Activated T-cell treated with anti-CD3 and anti-CD28 coated beads, Interleukin-2, amount 50 U/mL, for 72 hours (primary cell): ENCODE measurements at places on chromosomes 4 and X. TPM values are rescaled to one million over a fixed set of nuclear protein-coding genes. Genes with fewer than 3 reads are reported as not detected.

DNA sequence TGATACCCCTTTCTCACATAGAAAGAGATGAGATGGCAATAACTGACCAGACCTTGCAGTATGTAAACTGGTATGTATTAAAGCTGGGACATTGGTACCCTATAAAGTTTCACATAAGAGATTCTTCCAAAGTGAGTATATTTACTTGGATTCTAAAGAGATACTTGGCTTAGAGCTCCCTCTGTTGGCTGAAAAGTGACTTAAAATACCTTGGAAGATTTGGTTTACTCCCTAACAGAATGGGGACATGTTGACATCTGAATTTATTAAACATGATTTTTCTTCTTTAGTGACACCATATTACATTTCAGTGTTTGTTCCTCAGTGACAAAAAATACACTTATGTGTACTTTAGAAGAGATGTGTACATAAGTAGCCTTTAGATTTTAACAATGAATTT, 47.9 kb upstream of the RGN start:
- no peak overlapping the region for H3K4me3 ChIP-seq
- DNase-seq: peak; percentile 2
- H3K4me1 ChIP-seq: no peaks in the 10 kb centered on the region
- H3K36me3 ChIP-seq: no peaks in the 10 kb centered on the region
- H3K27me3 ChIP-seq: peaks cover 23% of the 10 kb centered on the region
- no peak overlapping the region for H3K27ac ChIP-seq

GRCh38 chr4:132299841-132300240, 849.3 kb upstream of the PCDH10 start:
- H3K27me3 ChIP-seq: no peaks in the 10 kb centered on the region
- no peaks in the 10 kb centered on the region for H3K36me3 ChIP-seq
- DNase-seq: no peak
- H3K4me1 ChIP-seq: no peaks in the 10 kb centered on the region

GRCh38 chrX:71292669-71293365, 8.7 kb upstream of the ITGB1BP2 start:
- peaks cover 7% of the 10 kb centered on the region for H3K27me3 ChIP-seq
- H3K4me3 ChIP-seq: no peak overlapping the region
- DNase-seq: no peak

DNA sequence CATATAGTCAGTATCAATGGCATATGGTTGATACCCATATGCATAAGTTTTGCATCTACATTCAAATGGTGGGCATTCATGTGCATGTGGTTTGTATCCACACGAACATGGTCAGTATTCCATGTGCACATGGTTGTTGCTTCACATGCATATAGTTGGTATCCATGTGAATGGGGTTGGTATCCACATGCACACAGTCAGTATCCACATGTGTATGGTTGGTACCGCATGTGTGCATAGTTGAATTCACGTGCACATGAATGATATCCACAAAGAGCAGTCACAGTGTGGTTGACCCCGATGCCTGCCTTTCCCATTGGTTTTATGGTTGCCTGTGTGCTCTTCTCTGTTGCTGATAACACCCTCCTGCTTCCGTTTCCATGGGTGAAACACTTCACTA, 427.9 kb downstream of the STIM2 start:
- no peaks in the 10 kb centered on the region for H3K4me1 ChIP-seq
- no peak overlapping the region for H3K27ac ChIP-seq
- H3K4me3 ChIP-seq: no peak overlapping the region
- H3K36me3 ChIP-seq: no peaks in the 10 kb centered on the region
- DNase-seq: no peak
- H3K27me3 ChIP-seq: no peaks in the 10 kb centered on the region

- H3K4me3 ChIP-seq: no peak overlapping the region
- peaks cover 6% of the 10 kb centered on the region for H3K27me3 ChIP-seq
- no peak overlapping the region for H3K27ac ChIP-seq
- H3K4me1 ChIP-seq: no peaks in the 10 kb centered on the region
Observed at GRCh38 chrX:11080741-11081305, 30.3 kb upstream of the HCCS start.

- H3K36me3 ChIP-seq: no peaks in the 10 kb centered on the region
- H3K4me1 ChIP-seq: no peaks in the 10 kb centered on the region
- no peak for DNase-seq
- no peak overlapping the region for H3K4me3 ChIP-seq
Observed at GRCh38 chrX:108732630-108733321, 3.6 kb downstream of the IRS4 start.

DNA sequence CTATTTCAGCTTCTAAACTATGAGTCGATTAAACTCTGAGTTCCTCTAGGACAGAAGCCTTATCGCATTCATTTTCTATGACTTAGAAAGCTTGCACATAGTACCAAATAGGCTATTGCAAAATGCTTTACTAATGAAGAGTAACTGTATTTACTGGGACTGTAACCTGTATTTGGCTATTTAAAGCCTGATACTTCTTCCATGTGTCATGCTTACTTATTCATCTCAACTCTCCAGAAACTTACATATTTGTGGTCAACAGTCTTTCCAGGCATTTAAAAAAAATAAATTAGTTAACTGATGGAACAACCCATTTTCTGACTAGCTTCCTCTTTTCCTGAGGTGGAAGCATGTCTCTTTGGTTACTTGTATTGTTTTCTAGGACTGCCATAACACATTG, 467.9 kb downstream of the PCDH11X start:
- H3K27ac ChIP-seq: no peak overlapping the region
- no peaks in the 10 kb centered on the region for H3K27me3 ChIP-seq
- no peak for DNase-seq
- H3K36me3 ChIP-seq: no peaks in the 10 kb centered on the region
- H3K4me1 ChIP-seq: no peaks in the 10 kb centered on the region

DNA sequence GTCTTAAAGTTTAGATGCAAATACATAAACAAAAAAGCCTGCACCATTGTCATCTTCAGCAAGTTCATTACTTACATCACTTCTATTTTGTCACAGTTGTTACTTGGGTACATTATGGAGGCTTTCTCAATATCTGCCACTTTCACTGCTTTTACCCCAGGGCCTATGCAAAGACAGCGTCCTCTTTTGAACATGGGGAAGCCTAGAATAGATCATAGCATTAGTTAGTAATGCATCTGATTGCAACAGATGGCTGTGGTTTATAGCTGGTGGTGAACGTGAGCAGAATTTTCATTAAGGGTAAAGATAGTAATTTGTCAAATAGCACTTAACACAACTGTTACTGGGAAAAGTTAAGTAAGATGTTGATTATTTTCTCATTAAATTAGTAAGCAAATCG, 729 bp downstream of the CXCL11 start:
- H3K36me3 ChIP-seq: no peaks in the 10 kb centered on the region
- no peak overlapping the region for H3K27ac ChIP-seq
- no peak overlapping the region for H3K4me3 ChIP-seq
- peaks cover 18% of the 10 kb centered on the region for H3K27me3 ChIP-seq

DNA sequence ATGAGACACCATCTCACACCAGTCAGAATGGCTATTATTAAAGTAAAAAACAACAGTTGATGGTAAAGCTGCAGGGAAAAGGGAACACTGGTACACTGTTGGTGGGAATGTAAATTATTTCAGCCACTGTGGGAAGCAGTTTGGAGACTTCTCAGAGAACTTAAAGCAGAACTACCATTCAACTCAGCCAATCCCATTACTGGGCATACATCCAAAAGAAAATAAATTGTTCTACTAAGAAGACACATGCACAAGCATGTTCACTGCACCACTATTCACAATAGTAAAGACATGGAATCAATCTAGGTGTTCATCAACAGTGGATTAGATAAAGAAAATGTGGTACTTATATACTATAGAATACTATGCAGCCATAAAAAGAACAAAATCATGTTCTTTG, 135.0 kb downstream of the REELD1 start:
- no peak for DNase-seq
- H3K4me1 ChIP-seq: peaks cover 5% of the 10 kb centered on the region
- no peak overlapping the region for H3K27ac ChIP-seq
- no peaks in the 10 kb centered on the region for H3K27me3 ChIP-seq
- no peak overlapping the region for H3K4me3 ChIP-seq

- peaks cover 2% of the 10 kb centered on the region for H3K36me3 ChIP-seq
- H3K4me1 ChIP-seq: peaks cover 48% of the 10 kb centered on the region
- no peaks in the 10 kb centered on the region for H3K27me3 ChIP-seq
- peak overlapping the region; percentile 20 for H3K4me3 ChIP-seq
- peak overlapping the region; percentile 90 for H3K27ac ChIP-seq
Observed at GRCh38 chr4:113657586-113658233, 103.8 kb downstream of the CAMK2D start.

- H3K4me1 ChIP-seq: peaks cover 11% of the 10 kb centered on the region
- H3K27ac ChIP-seq: no peak overlapping the region
- no peaks in the 10 kb centered on the region for H3K36me3 ChIP-seq
- no peaks in the 10 kb centered on the region for H3K27me3 ChIP-seq
Observed at GRCh38 chrX:123807835-123808416, 51.9 kb upstream of the XIAP start.

DNA sequence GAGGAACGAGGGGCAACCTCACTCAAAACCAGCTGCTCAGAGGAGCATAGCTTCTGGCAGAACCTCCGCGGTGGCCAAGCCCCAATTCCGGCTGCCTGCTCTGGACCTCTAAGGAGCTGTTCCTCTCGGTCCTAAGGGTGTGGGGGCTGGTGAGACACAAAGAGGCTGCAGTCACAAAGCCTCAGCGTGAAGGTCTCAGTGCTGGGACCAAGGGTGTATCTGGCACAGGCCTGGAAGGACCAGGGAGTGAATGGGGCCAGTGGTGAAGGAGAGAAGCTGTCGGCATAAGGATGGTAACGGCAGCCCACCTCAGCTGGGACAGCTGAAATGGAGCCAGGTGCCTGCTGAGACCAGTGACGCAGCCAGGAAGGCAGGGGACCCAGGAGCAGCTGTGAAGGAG, 5.3 kb downstream of the PDE6B start:
- no peak for DNase-seq
- no peaks in the 10 kb centered on the region for H3K36me3 ChIP-seq
- H3K27ac ChIP-seq: no peak overlapping the region
- no peaks in the 10 kb centered on the region for H3K27me3 ChIP-seq
- no peak overlapping the region for H3K4me3 ChIP-seq

- H3K27ac ChIP-seq: no peak overlapping the region
- no peaks in the 10 kb centered on the region for H3K36me3 ChIP-seq
- DNase-seq: no peak
- no peaks in the 10 kb centered on the region for H3K4me1 ChIP-seq
- H3K4me3 ChIP-seq: no peak overlapping the region
Observed at GRCh38 chr4:41456559-41457101, 81.3 kb upstream of the LIMCH1 start.

DNA sequence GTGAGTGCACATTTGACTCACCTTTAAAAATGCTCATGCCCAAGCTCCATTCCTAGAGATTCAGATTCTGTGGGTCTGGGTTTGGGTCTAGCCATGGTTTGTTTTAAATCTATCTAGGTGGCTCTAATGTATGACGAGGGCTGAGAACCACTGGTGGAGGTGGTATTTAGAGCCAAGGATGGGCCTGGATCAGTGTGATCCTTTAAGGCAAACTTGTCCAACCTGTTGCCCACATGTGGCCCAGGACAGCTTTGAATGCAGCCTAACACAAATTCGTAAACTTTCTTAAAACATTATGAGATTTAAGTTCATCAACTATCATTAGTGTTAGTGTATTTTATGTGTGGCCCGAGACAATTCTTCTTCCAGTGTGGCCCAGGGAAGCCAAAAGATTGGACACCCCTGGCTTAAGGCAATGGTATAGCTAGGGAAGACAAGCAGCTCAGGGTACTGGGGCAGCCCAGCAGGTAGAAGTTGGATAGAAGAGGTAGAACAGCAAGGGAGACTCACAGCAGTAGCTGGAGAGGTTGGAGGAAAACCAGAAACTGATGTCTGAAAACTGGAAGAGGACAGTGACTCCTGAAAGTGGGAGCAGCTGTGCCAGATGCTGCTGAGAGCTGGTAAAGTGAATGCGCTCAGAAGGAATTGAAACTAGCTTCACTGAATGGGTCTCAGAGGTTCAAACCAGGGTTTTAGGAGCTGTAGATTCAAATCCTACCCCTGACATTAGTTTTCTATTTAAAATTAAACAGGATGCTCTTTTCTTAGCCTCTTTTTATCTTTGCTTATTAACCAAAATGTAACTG, 18.2 kb downstream of the ADD1 start:
- H3K36me3 ChIP-seq: peaks cover 4% of the 10 kb centered on the region
- DNase-seq: no peak
- no peak overlapping the region for H3K27ac ChIP-seq
- H3K4me1 ChIP-seq: peaks cover 84% of the 10 kb centered on the region
- H3K4me3 ChIP-seq: no peak overlapping the region
- H3K27me3 ChIP-seq: no peaks in the 10 kb centered on the region

DNA sequence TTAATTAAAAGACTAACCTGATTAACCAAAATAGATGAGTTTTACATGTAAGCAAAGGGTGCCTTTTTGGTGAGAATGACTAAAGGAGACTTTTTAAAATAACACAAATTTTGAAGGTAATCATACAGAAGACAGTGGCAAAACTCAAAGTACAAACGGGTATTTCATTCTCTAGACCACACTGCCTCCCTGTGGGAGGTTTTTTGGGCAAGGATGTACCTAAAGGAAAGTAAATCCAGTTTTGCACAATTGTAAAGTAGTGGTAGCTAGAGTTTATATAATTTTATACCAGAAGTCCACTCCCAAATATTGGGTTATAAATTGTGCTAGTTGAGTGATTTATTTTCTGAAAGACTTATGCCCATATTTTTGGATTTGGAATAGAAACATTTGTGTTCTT, 201.0 kb downstream of the PAPSS1 start:
- no peak overlapping the region for H3K27ac ChIP-seq
- H3K36me3 ChIP-seq: no peaks in the 10 kb centered on the region
- H3K4me3 ChIP-seq: no peak overlapping the region
- peaks cover 9% of the 10 kb centered on the region for H3K27me3 ChIP-seq
- H3K4me1 ChIP-seq: no peaks in the 10 kb centered on the region

GRCh38 chrX:133783274-133783673, 202.1 kb downstream of the GPC3 start:
- H3K4me3 ChIP-seq: no peak overlapping the region
- peaks cover 22% of the 10 kb centered on the region for H3K27me3 ChIP-seq
- no peak overlapping the region for H3K27ac ChIP-seq
- H3K4me1 ChIP-seq: no peaks in the 10 kb centered on the region
- no peaks in the 10 kb centered on the region for H3K36me3 ChIP-seq

- no peaks in the 10 kb centered on the region for H3K27me3 ChIP-seq
- H3K27ac ChIP-seq: no peak overlapping the region
- no peaks in the 10 kb centered on the region for H3K4me1 ChIP-seq
- H3K36me3 ChIP-seq: no peaks in the 10 kb centered on the region
- no peak overlapping the region for H3K4me3 ChIP-seq
Observed at GRCh38 chr4:91118597-91118996, 991.4 kb downstream of the CCSER1 start.

The GIMD1 gene
- not detected for total RNA-seq

The CCDC110 gene
- 1.2 TPM for total RNA-seq

The C1QTNF7 gene
- not detected for total RNA-seq

The ZNF674 gene
- total RNA-seq: 3.7 TPM

The C4orf50 gene
- total RNA-seq: 0.14 TPM

The RBMXL3 gene
- total RNA-seq: not detected

The SSX3 gene
- not detected for total RNA-seq

The KIT gene
- 0.07 TPM for total RNA-seq

The S100P gene
- 84.6 TPM for total RNA-seq

The STS gene
- 0.53 TPM for total RNA-seq
